ENCODE measurements at places on chromosomes 6 and 20. TPM values are rescaled to one million over a fixed set of nuclear protein-coding genes. Genes with fewer than 3 reads are reported as not detected.

- no peak for DNase-seq
Observed at GRCh38 chr6:34343806-34344205, 48.7 kb downstream of the NUDT3 start.

DNA sequence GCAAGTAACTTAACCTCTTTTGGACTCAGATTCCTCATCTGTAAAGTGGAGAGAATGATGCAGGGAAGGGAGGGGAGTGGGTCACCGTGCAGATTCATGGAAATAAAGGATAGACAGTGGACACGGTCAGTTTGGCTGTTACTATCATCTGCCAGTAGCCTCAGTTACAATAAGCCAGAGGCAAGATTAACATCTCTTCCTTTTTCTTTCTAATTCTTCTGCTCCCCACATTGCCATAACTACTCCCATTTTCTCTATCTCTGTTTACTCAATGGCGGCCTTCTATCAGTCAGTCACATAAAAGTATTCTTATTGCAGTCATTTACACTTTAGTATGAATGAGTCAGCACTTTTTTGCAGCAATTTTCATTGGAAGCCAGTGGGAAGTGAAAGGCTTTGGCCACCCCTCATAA, 49.2 kb downstream of the PPP1R16B start:
- DNase-seq, result no peak

The JAG1 gene
- total RNA-seq, result 20.5 TPM

DNA sequence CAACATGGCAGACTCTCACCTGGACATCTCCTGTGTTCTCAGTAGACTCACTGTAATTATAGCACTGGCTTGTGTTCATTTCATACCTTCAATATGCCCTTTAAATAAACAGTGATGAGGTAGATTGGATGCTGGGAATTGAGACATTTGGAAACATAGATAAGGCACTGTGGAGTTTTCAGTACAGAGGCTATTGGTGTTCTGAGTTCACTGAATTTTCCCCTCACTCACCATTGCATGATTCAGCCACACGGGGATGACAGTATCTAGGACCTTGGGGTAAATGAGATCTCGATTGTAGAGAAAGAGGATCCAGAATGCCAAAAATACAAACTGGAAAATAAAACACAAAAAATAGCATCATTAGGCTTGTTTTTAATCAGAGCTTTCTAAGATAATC, 12.6 kb downstream of the ADTRP start:
- no peak for DNase-seq

DNA sequence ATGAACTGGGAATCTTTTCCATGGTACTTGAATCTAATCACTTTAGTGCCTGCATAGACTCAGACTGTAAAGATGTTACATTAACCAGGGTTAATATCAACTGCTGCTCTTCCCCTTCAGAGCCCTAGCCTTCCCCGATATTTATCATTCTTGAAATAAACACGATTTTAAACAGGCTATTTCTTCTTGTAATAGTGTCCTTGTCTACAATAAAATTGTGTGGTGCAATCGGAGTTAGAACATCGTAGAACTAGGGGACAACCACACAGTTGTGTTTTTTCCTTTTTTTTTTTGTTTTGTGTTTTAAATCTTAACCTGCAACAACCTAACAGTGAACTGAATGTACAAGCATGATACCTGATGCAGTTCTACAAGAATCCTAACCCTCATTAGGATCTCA, 4.5 kb downstream of the GJA1 start:
- no peak for DNase-seq

- no peak for DNase-seq
Observed at GRCh38 chr20:34945315-34946077, 10.1 kb downstream of the GSS start.
